ENCODE measurements at places on chromosomes 4 and X.

- DNase-seq: no peak
Measured at GRCh38 chr4:3047464-3048286, 26.7 kb downstream of the HTT-AS start.

DNA sequence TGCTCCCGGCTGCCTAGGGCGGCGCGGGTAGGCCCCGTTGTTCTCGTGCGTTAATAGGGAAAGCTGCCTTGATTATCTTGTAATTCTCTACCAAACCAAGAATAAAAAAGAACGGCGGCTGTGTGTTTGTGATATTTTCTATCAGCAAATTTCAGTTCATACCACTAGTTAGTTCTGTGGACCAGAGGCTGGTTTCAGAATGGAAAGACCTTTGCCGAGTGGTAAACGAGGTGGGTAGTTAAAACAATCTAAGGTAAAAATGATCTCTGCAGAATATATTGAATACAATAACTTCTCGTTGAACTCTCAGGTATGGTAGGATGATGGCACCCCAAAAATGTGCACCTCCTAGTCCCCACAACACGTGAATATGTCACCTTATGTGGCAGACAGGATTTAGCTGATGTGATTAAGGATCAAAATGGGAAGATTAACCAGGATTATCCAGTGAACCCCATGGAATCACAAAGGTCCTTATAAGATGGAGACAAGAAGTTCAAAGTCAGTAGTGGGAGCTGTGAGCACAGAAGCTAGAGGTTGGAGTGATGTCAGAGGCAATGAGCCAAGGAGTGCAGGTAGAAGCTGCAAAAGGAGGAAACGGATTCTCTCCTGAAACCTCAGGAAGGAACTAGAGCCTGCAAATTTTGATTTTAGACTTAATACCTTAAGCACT is 574 bp upstream of the CFAP97 start:
- no peak for DNase-seq

GRCh38 chrX:19382555-19383145 is 38.9 kb downstream of the PDHA1 start:
- no peak for DNase-seq

GRCh38 chr4:7904952-7905915 is 34.4 kb downstream of the AFAP1 start:
- no peak for DNase-seq

DNA sequence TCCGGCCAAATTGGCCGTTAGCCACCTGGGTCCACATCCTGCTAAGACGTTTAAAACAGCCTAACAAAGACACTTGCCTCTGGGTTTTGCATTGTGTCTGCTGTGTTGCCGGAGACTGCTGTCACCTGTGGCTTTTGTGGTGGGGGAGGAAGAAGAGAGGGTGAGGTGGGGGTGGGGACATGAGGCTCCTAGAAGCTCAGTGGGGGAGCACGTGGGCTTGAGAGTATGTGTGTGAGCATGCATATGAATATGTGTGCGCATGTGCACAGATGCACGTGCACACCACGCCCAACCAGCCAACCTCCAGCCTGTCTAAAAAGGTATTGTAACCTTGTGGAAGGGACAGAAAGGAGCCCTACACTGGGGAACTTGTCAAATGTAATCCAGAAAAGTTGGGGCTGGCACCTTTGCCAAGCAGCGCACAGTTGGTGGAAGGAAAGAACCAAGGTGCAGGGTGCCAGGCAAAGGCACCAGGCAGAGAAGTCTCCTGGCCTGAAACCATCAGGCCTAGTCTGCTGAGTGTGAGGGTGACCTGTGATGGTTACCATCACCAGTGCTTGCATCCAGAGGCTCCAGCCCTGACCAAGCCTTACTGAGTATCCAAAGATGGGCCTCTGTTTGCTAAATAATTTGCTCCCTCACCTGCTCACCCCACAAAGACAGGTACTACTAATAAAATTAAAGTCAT is 10.1 kb upstream of the SASH3 start:
- DNase-seq: no peak

DNA sequence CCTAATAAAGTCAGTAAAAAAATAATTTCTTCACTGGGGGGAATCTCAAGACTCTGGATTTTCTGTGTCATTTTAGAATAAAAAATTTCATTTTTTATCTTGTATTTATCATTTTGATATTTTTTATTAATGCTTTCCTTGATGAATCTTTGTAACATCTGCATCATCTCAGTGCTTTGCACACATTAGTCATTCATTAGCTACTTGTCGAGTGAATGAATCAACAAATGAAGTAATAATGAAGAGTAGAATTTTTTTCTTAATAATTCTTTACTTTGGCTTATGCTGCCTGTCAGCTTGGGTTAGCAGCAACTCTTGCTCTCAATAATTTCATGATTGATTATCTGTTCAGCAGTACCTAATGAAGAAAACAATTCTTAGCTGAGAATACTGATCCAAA is 530.8 kb downstream of the GRXCR1 start:
- DNase-seq: no peak

DNA sequence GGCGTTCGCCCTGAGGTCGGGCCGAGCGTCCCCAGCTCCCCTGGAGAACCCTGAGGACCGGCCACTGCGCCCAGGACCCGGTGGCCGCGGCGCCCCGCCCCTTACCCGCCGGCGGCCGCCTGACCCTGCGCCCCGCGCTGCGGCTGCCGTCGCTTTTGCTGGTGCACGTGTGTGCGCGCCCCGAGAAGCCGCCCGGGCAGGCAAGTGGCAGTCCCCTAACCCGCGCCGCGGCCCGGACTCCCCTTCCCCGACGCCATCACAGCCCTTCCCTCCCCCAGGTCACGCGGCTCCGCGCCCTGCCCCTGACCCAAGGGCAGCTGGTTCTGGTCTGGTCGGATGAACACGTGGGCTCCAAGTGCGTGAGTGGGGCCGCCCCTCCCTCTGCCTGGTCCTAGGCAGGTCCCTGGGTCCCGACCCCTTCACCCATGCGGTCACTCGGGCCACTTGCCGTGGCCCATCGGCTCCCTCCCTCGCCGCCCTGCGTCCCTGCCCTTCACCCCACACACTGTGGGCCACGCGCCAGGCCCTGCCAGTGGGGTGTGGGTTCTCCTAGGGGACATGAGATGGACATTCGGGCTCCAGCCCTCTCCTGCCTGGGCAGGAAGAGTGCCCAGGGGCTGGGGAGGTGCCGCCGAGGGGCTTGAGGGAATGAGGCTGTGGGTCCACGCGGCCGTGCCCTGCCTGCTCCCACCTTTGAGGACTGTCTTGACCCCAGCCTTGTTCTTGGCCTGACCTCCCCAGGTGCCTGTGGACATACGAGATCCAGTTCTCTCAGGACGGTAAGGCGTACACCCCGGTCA is 8.0 kb upstream of the FGFRL1 start:
- DNase-seq: no peak

DNA sequence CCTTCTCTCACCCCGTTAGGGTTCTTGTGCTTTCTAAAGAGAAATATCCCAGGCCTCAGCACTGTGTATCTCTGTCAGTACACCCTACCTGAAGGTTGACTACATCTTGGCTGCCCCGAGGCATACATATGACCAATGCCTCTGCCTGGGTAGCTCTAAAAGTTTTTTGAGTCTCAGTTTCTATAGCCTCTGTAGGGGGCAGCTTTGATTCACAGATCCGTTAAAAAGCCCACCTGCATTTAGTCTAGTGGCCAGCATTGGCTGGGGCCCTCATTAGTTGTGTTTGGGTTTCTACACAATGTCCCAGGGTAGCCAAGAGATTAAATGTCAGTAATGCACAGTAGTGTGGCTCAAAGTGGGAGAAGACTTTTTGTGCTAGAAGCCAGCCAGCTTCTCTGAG is 151.1 kb downstream of the CFAP299 start:
- DNase-seq: no peak

- no peak for DNase-seq
Measured at GRCh38 chr4:159269956-159270355, 167.1 kb downstream of the RAPGEF2 start.

DNA sequence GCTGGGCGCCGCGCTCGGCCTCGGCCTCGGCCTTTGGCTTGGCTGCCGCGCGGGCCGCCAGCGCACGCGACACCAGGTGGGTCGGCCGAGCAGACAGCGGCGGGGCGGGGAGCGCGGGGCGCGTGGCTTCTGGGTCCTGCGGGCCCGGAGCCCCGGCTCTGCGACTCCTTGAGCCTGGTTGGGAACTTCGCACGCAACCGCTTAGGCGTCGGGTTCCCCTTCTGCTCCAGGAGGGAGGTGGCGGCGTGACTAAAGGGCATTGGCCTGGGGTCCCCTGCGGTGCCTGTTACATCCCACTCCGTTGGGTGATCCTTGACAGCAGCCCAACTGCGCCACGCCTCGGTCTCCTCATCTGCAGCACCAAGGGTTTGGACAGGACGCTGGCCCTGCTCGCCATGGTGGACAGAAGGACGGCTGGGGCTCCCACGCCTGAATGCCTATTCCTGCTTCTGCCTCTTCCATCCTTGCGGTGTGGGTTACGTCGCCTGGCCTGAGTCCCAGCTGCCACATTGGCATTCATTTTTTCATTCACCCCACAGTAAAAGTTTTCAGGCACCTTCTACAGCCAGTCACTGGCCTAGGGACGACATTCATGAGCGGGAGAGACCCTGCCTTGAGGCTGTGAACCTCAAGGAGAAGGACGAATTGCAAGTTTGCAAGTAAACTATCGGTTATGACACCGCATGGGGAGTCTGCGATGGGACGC is 631 bp downstream of the EVC start:
- DNase-seq: no peak

GRCh38 chr4:78532046-78532445 is 19.5 kb upstream of the ANXA3 start:
- no peak for DNase-seq

DNA sequence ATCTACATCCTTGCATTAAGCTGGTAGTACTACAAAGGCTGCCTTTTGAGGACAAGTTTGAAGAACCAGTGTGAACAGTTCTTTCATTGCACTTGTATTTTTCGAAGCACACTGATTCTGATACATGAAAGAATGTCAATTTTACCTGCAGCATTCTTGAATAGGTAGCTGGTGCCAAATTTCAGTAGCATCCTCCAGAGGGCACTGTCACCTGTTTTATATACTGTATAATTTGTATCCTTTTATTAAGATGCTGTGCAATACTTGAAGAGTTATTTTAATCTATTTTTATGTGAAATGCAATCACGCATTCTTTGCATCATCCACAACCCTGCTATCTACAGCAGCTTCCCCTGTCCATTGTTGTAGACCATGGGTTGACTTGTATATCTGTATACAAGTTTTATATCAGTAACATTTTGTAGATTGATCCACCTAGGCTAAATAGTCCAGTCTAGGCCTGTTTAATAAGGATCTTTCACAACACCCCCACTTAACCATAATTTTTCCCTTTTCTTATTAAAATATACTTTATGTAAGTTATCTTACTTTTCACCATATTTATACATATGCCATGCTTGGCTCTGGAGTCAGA is 325.7 kb downstream of the PCDH7 start:
- no peak for DNase-seq

DNA sequence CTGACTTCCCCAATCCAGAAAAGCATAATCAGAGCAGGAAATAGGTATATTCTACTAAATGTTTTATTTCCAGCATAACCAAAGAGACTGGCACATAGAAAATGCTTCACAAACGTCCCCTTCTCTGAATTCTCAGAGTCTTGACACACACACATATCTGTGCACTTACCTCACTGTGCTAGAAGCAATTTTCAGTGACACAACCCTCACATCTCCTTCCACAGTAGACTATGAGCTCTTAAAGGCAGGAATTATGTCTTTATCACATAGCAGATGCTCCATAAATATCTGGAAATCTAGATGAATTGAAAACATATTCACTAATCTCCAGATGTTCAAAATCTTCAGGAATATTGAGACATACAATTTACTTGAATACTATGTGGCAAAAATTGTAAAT is 5.9 kb downstream of the SOWAHB start:
- no peak for DNase-seq

GRCh38 chrX:148914783-148915182 is 414.4 kb downstream of the AFF2 start:
- DNase-seq: no peak
